ENCODE measurements at places on chromosomes 13 and 19.

- DNase-seq = no peak
These were observed 792.1 kb upstream of the ARGLU1 start for GRCh38 chr13:107360010-107360409.

GRCh38 chr19:33396701-33397535 lies 23.4 kb downstream of the CEBPG start:
- DNase-seq = no peak

DNA sequence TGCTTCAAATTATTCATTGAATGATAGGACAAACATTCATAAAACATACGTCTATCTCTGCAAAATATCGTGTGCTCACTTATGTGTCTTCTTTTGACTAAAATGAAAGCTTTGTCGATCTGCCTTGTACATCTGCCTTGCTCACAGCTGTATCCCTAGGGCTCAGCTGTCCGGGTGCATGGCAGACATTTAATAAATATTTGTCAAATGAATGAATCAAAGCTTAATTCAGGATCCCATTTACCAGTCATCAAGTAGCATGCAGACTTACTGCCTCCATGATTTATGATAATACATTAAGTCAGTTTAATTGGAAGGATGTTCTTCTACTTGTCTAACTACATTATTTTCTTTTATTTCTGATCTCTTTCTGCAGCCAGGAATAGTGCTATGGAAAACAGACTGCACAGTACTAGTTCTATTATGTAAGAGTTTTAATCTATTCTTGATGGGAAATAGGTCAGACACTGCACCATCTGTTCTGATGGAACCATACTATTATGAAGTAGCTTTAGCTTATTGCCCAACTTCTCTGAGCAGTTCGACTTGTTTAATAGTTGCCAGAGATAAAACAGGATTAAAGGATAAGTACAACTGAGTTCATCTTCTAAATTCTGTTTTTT lies 13.2 kb downstream of the SLC46A3 start:
- DNase-seq = no peak

- DNase-seq = no peak
These were observed 32.7 kb downstream of the VSTM1 start for GRCh38 chr19:54030895-54031586.

DNA sequence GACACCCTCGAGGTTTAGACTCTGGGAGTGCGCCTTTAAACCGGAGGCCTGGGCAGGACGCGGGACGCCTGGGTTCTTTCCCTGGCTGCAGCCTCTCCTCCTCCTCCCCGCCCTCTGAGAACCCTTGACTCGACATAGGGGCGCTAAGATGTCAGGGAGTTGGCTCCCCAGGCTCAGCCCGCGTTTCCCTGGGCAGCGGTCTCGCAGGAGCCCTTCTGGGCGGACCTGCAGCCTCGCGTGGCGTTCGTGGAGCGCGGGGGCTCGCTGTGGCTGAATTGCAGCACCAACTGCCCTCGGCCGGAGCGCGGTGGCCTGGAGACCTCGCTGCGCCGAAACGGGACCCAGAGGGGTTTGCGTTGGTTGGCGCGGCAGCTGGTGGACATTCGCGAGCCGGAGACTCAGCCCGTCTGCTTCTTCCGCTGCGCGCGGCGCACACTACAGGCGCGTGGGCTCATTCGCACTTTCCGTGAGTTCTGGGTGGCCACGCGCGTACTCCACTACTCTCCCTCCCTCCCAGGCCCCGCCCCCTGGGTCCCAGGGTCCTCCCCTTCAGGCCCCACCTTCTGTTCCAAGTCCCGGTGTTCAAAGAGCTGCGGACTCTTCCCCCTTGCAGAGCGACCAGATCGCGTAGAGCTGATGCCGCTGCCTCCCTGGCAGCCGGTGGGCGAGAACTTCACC lies 1.3 kb downstream of the ICAM5 start:
- no peak for DNase-seq

All from stimulated activated CD8-positive, alpha-beta memory T cell treated with anti-CD3 and anti-CD28 coated beads, Interleukin-4, amount 100 ng/mL, for 1 hour (primary cell).